ENCODE measurements at places on chromosomes 3 and 15.

GRCh38 chr15:28977377-28978010 is 91.7 kb downstream of the APBA2 start:
- no peak for DNase-seq

- no peak for DNase-seq
These were observed 336.6 kb downstream of the FEZF2 start for GRCh38 chr3:62036726-62037125.

- no peak for DNase-seq
These were observed 231.3 kb downstream of the KLF13 start for GRCh38 chr15:31557899-31558298.

DNA sequence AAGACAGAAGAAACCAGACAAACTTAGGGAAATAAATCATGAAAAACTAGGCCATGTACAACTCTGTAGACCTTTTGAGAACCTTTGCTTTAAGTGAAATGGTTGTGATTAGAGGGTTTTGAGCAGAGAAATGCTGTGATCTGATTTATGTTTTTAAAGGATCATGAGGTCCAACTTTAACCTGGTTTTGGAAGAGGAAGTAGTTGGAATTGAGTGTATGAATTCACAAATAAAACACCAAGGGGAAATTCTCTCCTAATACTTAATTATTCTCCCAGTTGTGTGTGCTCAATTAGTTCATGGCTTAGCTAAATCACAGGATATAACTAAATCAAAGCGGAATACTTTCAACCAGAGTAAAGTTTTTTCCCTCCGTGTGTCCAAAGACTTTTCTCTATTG is 45.5 kb upstream of the MCF2L2 start:
- no peak for DNase-seq

GRCh38 chr3:187769771-187770170 is 24.5 kb upstream of the BCL6 start:
- DNase-seq: no peak

- DNase-seq: no peak
These were observed 121.6 kb upstream of the LMOD3 start for GRCh38 chr3:69244039-69244438.

GRCh38 chr15:69693059-69693458 is 240.4 kb downstream of the RPLP1 start:
- DNase-seq: no peak

- DNase-seq: no peak
These were observed 57.8 kb downstream of the DTWD1 start for GRCh38 chr15:49678655-49679054.

GRCh38 chr3:13474021-13474420 is 6.1 kb upstream of the HDAC11 start:
- DNase-seq: no peak

GRCh38 chr3:40043444-40043755 is 234.0 kb downstream of the MYRIP start:
- no peak for DNase-seq

DNA sequence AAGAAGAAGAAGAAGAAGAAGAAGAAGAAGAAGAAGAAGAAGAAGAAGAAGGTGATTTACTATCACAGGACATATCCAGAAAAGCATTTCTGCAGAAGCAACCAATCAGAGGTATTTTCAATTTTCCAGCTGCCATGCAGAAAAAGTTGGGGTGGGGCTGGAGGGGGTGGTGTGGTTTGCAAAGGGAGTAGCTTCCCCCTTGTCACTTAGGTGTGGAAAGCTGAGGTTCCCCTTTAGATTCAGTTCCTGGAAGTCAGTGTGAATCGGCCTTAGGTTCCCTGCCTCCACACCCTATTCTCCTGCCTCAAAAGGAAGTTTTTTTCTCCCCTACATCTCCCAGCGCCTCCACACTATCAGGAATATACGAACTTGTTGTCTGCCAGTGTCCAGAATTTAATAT is 276.7 kb upstream of the ARRDC4 start:
- no peak for DNase-seq

DNA sequence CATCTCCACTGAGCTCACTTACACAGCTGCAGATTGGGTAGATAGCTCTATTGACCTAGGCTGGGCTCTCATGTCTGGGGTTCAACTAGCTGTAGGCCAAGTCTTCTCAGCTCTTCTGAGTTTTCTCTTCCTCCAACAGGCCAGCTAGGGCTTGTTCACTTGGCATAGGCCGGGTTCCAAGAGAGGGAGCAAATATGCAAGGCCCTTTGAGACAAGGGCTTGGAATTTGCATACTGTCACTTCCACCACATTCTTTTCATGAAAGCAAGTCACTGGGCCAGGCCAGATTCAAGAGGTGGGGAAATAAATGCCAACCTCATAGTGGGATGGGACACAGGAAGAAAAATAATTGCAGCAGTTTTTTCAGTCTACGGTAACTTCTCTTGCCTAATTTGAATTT is 25.2 kb downstream of the PIGB start:
- no peak for DNase-seq

DNA sequence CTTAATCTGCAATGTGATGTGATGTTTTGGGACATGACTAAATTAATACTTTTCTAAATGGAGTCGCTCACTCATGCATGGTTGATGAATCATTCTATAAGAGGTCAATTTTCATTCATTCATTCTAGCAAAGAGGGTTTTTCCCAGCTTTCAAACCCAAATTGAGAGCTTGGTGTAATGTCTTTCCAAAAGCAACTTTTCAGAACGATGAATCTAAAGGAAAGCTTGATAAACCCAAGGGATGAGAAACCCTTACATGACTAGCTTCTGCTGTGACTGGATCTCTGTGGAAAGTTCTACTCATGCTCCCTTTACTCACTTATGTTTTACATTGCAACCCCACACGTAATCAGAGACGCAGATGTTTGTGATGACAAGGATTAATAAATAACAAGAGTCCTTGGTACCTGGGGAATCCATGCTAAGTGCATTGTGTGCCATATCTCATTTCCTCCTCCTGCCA is 47.7 kb downstream of the PDZRN3 start:
- DNase-seq: no peak

GRCh38 chr3:87968668-87969067 is 90.1 kb downstream of the CGGBP1 start:
- DNase-seq: no peak

DNA sequence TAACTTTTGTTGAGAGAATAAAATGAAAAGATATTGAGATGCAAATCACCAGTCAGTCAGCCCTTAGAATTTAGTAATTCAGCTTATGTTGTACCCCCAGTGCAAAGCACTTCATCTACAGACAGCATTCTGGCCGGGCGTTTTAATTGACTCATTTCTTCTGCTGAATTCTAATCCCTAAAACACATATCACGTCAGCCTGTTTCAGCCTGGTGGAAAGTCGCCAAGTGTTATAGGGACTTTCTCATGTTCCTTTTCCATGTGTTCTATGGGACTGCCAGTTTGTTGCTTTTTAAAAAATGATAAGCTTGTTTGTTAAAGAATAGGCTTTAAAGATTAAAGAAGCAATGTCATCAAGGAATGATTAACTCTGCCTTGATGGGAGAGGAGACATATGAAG is 169.7 kb upstream of the BFSP2 start:
- DNase-seq: no peak

GRCh38 chr15:75872403-75872990 is 29.2 kb downstream of the UBE2Q2 start:
- no peak for DNase-seq

All from CD4-positive, alpha-beta T cell treated with Interleukin-21 for 1 hour (primary cell).